ENCODE measurements at places on chromosomes 7 and 10.
A peak's percentile ranks its signal among the peaks of the same experiment; 100 is the strongest.

DNA sequence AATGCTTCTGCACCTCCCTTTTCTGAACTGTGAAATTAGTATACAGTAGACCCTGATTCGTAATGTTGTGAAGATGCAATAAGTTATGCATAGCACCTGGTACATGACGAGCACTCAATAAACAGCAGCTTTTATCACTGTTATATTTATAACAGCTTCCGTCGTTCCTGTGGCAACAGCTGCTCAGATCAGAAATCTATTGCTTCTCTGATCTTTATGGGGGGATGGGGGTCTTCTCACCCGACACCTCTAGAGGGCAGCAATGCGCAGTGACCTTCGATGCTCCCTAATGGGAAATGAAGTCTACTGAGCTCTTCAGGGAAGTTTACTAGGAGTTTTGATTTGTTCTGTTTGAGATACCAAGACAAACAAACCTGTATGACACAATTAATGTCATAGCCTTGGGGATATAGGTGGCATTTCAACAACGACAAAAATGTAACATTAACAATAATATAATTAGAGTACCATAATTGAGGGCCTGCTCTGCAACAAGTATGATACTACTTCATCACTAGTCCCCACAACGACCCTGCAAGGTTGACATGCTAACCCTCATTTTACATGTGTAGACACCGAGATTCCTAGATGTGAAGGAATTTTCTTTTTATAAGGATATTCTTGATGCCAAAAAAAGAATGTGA lies 289.6 kb downstream of the SFMBT2 start:
- no peak for DNase-seq

GRCh38 chr10:44968091-44968490 lies 8.5 kb downstream of the RASSF4 start:
- DNase-seq = no peak

DNA sequence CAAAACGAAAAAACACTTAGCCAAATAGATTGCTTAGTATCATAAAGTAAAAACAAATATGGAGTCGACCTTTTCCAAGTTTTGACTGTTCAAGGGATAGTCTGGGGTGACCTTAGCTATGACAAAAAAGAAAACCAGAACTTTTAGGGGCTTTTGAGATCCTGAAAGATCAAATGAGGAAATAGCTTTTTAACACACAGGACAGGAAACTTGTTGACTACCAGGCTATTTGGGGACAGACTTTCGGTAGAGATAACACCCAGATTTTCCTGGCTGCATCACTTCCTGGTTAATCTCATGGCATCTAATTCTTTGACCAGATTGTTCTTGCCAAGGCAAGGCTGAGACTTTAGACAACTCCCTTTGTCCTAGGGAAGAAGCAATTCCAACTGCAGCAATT lies 34.5 kb upstream of the EGR2 start:
- DNase-seq = no peak

DNA sequence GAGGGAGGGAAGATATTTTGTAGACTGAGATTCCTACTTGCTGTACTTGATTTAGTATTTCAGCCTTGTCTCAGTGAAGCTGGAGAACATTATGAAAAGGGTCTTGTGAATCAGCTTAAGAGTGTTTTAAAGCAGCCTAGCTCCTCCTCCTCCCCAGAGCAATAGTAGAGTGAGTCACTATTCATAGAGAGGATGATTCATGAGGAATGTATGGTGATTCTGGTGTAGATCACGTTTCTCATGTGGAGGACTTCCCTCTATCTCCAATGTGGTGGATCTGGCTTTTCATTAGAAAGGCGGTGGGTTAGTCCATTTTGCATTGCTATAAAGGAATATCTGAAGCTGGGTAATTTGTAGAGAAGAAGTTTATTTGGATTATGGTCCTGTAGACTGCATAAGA lies 340.1 kb upstream of the CHRM2 start:
- DNase-seq = peak; percentile 29

DNA sequence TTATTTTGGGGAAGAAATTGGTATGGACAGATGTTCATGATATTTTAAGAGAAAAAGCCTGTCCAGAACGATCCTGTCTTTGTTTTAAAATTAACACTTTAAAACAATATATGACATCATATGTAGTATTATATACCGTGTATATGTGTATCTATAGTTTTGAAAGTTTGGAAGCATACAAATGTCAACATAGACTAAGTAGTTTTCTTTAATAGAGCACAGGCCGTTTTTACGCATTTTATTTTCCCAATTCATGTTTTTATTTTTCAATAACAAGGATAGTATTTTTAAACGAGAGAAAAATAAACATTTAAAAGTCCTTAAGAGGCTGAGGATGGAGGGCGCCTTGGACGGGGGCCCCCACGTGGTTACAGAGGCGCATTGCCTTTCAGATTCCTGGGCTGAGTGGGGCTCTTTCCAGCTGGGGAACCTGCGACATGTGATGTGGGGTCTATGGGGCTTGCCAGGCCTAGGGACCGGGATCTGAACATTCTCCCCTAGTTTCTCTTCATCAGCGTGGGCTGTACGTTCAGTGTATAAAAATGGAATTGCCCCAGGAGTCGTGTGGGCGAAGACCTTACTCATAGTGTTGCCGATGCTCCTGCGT lies 127.8 kb upstream of the ZNF746 start:
- DNase-seq = no peak

DNA sequence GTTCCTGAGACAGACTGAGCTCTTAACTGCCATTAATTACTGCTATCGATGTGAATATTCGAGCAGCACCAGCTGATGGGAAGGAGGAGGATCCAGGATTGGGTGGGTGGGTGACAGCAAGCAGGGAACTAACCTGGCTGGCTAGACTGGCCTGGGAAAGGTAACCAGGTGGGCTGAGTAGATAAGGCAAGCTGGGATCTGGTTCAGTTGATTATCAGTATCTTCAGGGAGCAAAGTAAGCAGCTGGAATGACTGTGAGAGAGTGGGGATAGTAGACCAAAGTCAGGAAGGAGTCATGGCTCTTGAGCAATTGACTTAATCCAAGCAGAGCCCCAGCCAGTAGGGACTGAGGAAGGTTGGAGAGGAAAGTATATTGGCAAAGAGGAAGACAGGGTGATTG lies 46.9 kb upstream of the KMT2E start:
- no peak for DNase-seq

- no peak for DNase-seq
Observed at GRCh38 chr7:121561717-121562116, 165.6 kb upstream of the FAM3C start.

- no peak for DNase-seq
Observed at GRCh38 chr10:32953277-32953927, 4.6 kb downstream of the ITGB1 start.

- DNase-seq = no peak
Observed at GRCh38 chr7:23418046-23418445, 52.2 kb downstream of the IGF2BP3 start.

- DNase-seq = no peak
Observed at GRCh38 chr10:77214799-77215198, 422.8 kb downstream of the KCNMA1 start.

GRCh38 chr10:132133449-132134240 lies 53.1 kb upstream of the DPYSL4 start:
- no peak for DNase-seq

- DNase-seq = no peak
Observed at GRCh38 chr7:3762146-3762831, 461.2 kb downstream of the SDK1 start.

GRCh38 chr7:21221130-21221529 lies 206.8 kb upstream of the SP4 start:
- DNase-seq = no peak

- DNase-seq = no peak
Observed at GRCh38 chr10:75000748-75001321, 110.6 kb upstream of the SAMD8 start.

DNA sequence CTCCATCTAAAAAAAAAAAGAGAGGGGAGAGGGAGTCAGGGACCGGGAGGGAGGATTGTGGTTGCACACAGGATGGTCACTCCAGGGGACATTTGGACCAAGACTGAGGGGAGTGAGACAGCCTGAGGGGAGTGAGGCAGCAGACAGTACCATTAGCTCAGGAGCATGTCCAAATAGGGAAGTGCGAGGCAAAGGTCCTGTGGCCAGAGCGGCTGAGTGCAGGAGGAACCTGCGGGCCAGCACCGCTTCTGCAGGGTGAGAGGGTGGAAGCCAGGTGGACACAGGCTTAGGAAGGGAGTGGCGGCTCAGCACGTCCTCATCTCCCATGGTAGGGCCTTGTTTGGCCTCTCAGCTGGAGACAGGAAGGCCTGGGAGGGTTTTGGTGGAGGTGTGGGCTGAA lies 48.9 kb upstream of the PFKFB3 start:
- DNase-seq = no peak

DNA sequence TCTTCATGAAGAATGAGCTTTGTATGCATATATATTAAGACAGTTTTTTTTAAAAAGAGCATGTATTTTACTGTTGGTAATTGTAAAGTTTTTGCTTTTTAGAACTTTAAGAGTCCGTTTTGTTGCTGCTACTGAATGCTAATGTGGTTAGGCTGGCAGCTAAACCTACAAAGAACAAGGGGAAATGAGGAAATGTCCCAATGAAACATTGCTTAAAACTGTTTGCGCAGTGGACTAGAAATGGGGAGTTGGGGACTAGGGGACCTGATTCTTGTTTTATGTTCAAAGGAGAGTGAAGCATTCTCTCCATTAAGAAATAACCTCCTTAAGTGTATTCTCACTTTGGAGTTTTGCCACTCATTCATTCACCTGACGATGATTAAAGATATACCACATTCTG lies 5.7 kb downstream of the NRF1 start:
- no peak for DNase-seq

- DNase-seq = no peak
Observed at GRCh38 chr10:62814756-62815380, 1.3 kb downstream of the EGR2 start.

GRCh38 chr10:115895166-115895565 lies 377.8 kb downstream of the GFRA1 start:
- no peak for DNase-seq

DNA sequence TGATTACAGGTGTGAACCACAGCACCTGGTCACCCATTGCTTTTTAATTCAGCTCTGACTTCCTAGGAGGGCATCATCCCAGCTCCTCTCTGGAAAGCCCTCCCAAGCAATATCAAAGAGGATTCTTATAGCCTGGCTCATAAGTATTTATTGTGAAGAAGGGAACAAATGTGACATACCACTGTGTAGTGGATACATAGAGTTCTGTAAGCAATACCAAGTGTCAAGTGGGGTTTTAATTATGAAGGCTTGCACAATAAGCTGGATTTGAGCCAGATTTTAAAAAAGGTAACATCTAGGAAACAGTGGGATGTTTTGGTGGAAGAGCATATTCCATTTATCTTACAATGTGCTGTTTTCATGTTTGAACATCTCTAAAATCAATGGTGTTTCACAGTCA lies 19.0 kb upstream of the PRTFDC1 start:
- DNase-seq = no peak

GRCh38 chr10:21531164-21531563 lies 2.9 kb upstream of the MLLT10 start:
- DNase-seq = no peak

DNA sequence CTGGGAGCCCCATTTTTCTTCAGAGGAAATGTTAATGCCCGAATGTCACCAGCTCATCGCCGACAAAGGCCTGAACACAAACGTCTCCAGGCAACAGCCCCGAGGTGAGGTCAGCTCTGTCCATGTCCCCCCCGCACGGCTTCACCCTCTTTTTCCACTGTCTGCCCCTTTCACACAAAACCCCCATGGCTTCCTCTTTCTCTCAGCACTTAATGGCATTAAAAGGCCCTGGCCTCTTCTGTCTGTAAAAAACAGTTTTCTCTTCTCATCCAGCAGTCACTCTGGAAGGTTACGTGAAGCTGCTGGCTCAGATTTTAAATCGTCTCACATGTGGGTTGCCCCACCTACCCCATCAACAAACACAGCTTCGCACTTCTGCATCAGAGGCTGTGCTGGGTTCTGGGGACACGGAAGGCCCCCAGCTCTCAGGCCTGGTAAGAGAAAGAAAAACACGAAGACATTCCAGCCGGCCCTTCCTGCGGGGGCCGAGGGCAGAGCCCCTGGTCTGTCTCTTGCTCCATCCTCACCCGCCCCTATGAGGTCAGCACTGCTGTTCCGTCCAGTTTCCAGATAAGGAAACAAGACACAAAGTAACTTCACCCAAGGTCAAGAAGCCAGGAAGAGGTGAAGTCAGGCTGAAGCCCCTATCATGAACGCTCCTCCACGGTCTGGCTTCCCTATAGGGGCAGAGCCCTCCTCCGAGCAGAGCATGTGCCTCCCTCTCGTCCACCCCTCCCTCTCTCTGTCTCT lies 91.1 kb upstream of the PDGFA start:
- no peak for DNase-seq

- DNase-seq = no peak
Observed at GRCh38 chr10:62540389-62540788, 166.2 kb downstream of the ZNF365 start.

GRCh38 chr10:9299966-9300365 lies 1245.5 kb downstream of the GATA3 start:
- no peak for DNase-seq

- no peak for DNase-seq
Observed at GRCh38 chr7:15610503-15610902, 48.7 kb upstream of the AGMO start.

DNA sequence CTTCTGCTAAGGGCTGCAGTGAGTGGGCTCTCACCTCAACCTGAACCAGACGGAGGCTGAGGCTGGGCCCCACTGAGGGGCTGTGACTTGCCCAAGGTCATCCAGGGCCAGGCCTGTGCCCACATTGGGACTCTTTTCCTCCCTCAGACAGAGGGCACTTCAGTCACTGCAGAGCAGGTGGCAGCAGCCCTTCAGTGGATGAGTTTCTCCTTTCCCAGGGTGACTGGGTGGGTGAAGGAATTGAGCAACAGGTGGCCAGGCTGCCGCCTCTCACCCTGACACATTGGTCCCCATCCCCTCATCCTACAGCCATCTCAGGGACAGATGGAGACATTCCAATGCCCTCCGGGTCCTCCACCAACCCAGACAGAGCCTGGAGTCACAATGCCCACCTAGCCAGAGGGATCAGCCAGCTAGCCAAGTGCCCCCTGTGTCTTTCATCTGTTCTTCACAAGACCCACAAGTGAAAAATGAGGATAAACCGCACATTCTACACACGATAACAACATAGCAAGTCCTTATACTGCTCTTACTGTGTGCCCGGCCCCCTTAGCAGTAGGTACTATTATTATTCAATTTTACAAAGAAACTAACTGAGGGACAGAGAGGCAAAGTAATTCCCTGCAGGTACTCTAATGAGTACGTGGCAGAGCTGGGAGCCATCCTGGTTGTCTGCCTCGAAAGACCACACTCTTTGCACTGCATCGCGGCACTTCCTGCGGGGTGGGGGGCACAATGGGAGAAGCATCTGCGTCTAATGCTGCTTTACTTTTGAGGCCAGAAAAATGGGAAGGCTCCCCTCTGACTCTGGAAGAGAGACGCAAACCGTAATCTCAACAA lies 1.7 kb upstream of the SLC18A3 start:
- DNase-seq = no peak

GRCh38 chr7:134780166-134780828 lies 863 bp downstream of the CALD1 start:
- DNase-seq = no peak

DNA sequence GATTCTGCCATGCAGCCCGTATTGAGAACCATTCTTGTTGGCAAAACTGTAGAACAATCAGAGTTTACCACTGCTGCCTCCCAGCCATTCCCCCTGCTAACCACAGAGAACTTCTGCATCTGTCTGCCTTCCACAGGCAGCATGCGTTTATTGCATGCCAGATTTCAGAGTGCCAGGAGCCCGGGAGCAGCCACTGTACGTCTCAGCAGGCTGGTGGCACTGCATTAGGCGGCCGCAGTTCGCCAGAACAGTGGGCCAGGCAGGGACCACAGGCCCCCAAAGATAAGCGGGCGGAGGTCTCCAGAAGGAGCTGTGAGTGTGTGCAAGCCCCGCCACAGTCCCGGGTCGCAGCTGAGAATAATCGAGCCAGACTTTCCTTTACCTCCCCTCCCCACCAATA lies 31.8 kb downstream of the ZNF467 start:
- peak; percentile 5 for DNase-seq
